ENCODE measurements at places on chromosomes 16 and 17.

DNA sequence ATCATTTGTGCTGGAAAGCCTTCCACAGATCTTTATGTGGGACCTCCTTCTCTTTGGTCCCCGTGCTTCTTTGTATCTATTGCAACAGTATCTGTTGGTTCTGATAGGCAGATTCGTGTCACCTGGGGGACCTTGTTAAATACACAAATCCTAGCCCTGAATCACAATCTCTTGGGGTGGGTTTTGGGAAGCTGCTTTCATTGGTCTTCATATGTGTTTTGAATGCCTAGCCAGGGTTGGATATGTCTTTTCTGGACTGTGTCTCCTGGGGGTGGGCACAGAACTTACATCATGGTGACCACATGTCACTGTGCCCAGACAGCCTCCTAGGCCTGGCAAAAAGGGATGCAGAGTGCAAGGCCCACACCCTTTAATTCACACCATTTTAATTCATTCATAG, 81.0 kb upstream of the HNF1B start:
- no peak for DNase-seq

DNA sequence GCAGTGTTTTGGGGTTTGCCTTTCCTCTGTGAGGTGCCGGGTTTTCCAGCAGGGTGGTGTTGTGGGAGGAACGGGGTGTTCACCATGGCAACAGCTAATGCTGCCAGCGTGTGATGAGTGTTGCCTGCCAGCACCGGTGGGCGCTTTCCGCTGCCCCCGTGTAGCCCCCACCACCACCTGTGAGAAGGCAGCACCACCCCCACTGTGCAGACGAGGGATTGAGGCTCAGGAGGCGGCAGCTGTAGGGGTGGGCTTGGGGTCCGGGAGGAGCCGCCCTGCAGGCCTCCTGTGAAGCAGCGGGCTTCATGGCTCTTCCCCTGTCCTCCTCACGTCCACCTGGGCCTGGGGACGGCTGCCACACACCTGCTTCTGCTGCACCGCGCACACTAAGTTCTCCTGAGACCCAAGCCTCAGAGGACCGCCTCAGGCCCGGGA, 5.2 kb downstream of the RAB40C start:
- no peak for DNase-seq

GRCh38 chr16:85002608-85003007, 8.7 kb downstream of the ZDHHC7 start:
- no peak for DNase-seq

DNA sequence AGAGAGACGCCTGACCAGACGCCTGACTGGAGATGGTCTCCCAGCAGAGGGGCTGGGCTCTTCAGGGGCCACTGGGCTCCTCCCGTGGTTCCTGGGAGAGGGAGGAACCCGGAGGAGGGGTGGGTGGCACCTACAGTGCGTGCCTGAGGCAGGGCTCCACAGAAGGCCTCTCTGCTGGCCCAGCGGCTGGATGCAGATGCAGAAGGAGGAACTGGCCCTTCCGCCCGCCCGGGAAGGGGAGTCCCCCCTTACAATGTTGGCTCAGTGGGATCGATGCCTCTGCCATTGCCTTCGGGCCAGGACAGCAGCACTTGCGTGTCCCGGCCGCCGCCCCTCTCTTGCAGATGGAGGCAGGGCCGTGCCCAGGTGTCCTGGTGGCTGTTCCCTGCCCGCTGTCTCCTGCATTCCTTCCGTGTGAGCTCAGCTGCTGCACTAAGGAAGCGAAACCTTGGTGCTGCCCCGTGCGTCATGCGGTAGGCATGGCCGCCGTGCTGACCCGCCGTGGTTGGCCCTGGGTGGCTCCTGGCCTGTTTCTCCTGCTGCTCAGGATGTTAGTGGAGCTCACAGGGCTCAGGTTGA, 15.1 kb downstream of the BAIAP2 start:
- no peak for DNase-seq

DNA sequence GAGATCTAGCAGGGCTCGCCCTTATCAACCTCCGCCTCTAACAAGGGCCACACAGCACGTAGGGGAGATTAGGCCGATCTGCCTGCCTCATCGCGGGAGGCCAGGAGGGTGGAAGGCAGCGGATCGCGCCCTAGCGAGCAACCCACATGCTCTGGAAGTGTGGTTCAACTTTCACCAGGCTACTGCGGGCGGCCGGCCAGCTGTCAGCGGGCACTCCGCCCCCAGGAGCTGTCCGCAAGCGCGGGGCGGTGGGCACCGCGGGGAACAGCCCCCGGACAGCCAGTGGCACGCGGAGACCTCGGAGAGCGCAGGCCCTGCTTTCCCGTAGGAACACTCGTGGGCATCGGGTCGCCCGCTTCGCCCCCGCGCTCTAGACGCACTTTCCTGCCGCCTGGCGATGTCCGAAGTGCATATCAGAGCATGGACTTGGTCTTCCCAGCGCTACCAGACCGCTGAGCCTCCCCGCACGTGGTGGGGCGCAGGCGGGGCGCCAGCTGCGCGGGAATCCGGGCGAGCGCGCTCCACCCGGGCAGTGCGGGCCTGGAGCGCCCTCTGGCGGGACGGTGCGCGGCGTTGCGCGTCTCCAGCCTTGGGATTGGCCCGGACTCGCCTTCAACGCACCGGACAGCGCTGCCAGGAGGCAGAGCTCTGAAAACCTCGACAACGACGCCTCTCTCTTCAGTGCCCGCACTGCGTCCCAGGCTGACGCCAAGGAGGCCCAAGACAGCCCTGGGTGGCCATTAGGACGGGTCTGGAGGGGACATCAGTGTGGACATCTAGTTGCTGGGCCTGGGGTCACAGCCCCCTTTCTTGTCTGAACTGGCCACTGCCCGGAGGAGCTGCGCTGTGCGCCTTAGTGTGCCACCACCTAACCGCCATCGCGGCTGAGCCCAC, 3.6 kb upstream of the ZNHIT3 start:
- DNase-seq = peak; percentile 54

DNA sequence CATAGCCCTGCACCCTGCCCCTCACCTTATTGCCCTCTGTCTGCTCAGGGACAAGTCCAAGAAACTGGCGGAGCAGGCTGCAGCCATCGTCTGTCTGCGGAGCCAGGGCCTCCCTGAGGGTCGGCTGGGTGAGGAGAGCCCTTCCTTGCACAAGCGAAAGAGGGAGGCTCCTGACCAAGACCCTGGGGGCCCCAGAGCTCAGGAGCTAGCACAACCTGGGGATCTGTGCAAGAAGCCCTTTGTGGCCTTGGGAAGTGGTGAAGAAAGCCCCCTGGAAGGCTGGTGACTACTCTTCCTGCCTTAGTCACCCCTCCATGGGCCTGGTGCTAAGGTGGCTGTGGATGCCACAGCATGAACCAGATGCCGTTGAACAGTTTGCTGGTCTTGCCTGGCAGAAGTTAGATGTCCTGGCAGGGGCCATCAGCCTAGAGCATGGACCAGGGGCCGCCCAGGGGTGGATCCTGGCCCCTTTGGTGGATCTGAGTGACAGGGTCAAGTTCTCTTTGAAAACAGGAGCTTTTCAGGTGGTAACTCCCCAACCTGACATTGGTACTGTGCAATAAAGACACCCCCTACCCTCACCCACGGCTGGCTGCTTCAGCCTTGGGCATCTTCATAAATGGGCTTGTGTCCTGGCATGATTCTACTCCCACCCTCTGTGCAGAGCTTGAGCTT, 6.3 kb upstream of the NFATC3 start:
- no peak for DNase-seq

GRCh38 chr17:71970312-71970711, 150.5 kb upstream of the SOX9 start:
- DNase-seq = no peak

DNA sequence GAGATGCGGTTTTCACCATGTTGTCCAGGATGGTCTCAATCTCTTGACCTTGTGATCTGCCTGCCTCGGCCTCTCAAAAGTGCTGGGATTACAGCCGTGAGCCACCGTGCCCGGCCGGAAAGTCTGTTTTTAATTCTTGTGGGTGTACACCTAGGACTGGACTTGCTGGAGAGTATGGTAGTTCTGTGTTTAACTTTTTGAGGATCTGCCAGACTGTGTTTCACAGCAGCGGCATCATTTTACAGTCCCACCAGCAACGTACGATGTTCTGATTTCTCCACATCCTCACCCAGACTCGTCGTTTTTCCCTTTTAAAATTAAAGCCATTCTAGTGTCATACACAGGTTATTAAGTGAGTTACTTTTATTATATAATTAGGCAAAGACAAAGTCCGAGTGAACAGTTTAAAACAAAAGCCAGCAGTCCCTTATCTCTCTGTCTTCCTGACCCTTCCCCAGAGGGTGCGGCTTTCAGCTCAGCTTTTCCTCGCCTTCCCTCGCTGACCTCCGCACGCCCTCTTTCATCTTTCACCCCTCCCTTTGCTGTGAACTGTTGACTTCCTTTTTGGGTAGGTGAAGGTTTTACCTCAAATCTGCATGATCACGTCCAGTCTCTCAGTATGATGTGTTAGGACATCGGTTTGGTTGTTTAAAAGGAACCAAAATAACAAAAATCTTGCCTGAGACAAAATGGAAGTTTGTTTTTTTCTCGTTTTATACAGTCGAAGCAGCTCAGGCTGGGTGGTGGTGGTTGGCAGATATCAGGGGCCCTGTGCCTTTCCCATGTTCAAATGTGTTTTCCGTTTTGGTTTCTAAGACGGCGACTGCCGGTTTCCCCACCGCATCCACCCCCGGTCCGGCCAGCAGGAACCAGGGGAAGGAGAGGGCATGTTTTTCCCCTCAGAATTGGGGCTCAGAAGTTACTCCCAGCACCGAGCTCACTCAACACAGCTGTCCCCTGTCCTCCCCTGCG, 18.0 kb downstream of the FAM234A start:
- DNase-seq = no peak

DNA sequence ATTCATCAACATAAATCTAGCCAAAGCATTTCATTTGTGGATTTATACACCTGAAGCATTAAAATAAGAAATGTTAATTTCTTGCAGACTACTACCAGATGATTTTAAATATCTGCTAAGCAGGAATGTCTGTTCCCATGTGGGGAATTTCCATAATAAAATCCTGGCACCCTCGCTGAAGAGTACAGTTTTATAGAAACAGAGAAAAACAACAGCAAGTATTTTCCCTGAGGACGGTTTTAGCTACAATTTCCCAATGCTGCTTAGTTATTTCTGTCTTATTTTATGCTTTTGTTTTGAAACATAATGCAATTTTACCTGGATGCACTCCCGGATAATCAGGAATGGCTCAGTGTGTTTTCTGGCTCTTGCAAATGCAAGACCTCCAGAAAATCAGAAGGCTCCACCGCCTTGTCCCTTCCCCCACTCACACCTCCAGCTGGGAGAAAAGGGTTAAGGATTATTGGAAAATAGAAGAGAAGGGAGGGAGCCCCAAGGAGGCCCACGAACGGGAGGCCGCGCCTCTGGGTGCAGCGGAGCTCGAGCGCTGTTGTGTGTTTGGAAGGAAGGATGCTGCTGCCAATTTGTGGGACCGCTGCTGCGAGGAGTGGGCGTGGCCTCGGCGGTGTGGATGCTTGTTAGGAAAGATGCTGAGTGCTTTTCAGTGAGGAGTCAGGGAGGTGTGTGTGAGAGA, at the start of gene CNTNAP4:
Gene CNTNAP4 (plus strand): TSS at position 657 of the 694 bp plus-strand sequence. CDS start 262 bp downstream, outside the sequence.
- DNase-seq = no peak

- no peak for DNase-seq
Measured at GRCh38 chr16:77780378-77780837, 8.0 kb upstream of the VAT1L start.

- DNase-seq = peak; percentile 24
Measured at GRCh38 chr17:49968405-49969133, 421 bp upstream of the DLX4 start.

GRCh38 chr16:55571191-55571897, 4.9 kb downstream of the CAPNS2 start:
- DNase-seq = no peak

GRCh38 chr16:54285414-54286089, 1.0 kb downstream of the IRX3 start:
- DNase-seq = no peak

GRCh38 chr17:11909348-11909747, 87.9 kb downstream of the ZNF18 start:
- no peak for DNase-seq

- no peak for DNase-seq
Measured at GRCh38 chr17:60652454-60653247, 25.0 kb upstream of the BCAS3 start.

- no peak for DNase-seq
Measured at GRCh38 chr17:75245011-75245410, 16.4 kb downstream of the GGA3 start.
